Islet precursor cell (in vitro differentiated cells): ENCODE measurements at places on chromosomes 1 and 21.

GRCh38 chr1:18724801-18725200 lies 94.2 kb downstream of the PAX7 start:
- DNase-seq = no peak

GRCh38 chr1:58515794-58516401 lies 30.6 kb downstream of the OMA1 start:
- DNase-seq = peak; percentile 52

DNA sequence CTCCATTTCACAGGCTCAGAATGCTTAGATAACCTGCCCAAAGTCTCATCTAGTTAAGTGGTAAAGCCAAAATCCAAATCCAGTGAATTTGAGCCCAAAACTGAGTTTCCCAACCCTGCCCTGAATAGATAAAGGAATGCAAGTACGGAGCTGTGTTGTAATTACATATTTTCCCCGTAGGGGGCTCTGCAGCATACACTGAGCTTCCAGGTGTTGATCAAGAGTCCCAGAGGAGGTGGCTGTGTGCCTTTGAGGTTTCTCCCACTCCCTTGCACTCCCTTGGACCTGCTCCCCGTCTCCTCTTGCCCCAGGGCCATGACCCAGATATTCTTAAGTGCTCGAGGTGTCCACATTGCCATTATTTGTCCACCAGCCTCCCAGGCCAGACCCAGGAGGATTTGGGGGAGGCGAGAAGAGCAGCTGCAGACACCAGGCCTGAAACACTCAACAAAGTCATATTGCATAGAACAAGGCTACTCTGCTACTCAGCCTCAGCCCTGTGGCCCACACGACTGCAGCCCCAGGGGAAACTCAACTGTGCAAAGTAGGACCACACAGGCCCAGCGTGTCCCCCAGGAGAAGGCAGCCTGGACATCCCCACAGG lies 18.4 kb upstream of the LY9 start:
- DNase-seq = peak; percentile 74

- DNase-seq = no peak
Measured at GRCh38 chr1:9278116-9278515, 14.6 kb upstream of the SPSB1 start.

- peak; percentile 55 for DNase-seq
Measured at GRCh38 chr1:169368406-169368769, 393 bp downstream of the BLZF1 start.

DNA sequence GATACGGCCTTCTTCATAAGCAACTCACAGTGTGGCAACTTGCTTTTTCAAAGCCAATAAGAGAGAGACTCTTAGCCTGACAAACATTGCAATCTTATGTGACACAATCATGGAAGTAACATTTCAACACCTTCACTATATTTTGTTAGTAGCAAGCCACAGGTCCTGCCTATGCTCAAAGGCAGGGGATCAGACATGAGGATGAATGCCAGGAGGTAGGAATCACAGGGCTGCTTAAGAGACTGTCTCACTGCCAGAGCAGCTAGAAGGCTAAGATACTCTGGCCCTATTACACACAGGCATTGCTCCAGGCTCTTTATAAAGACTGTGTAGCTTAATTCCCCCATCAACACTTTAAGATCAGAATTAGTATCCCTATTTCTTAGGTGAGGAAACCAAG lies 236.2 kb upstream of the KAZN start:
- DNase-seq = no peak
